ENCODE measurements at places on chromosomes 12 and 14.

DNA sequence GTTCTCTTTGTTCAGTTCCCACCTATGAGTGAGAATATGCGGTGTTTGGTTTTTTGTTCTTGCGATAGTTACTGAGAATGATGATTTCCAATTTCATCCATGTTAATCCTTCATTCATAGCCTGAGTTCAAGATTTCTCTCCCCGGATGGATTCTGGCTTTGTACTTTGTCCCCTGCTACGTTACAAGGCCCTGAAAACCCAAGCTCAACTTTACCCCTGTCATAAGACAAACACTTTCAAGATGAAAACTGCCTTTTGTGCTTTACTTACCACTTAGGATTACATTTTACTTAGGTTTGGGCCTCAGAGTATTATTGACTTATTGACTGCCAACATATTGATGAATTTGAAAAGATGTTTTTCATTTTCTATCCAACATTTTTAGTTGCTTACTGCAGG is 36.3 kb downstream of the FOXA1 start:
- no peak for DNase-seq

GRCh38 chr12:11765817-11766794 is 116.6 kb downstream of the ETV6 start:
- DNase-seq = no peak

DNA sequence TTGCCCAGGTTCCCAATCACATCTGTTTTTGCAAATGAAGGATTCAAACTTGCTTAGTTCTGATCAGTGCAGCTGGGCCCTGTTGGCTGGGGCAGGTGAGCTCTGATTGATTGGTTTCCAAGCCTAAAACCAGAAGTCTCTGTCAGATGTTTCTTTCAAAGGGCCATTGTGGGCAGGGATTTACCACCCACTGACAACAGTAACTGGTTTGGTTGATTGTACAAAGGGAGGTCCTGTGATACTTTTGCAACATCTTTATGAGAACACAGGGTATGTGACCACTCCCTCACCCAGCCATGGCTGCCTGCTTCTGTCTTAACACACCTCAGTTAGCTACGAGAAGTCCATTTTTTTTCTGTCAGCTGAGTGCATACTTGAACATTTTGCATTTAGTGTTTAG is 184.1 kb downstream of the FLRT2 start:
- no peak for DNase-seq

GRCh38 chr12:52413782-52414345 is 7.7 kb upstream of the KRT82 start:
- DNase-seq = no peak

DNA sequence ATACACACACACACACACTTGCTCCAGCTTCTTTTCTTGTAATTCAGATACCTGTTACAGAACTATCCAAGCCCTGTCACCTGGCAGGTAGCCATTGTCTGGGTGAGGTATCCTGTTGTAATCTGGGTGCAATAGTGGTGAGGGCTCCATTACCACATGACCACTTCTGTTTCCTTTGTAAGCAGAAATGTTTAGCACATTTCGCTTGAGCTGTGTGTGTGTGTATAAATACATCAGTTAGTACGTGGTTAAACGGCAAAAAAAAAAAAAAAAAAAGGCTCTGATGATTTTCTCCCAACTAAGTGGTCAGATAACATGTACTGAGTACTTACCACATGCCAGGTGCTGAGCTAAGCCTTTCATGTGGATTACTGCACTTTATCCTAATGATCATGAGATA is 129.3 kb upstream of the SSTR1 start:
- no peak for DNase-seq

DNA sequence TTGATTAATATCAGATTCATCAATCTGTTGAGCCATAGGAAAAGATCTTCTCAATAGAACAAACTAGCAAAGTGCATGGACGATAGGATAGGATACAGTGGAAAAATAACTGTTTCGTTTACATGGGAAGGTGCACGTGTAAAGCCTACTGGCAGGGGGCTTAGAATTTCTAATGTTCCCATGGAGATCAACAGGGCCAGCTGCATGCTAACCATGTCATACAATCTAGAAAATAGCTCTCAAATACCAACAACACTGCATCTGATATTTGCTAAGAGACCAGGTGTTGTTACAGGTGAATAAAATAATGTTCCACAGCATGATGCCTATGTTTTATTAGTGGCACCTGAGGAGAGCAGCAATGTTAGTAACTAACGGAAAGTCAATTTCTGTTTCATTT is 72.5 kb downstream of the ACSS3 start:
- no peak for DNase-seq
